Uterine smooth muscle cell (primary cell): ENCODE measurements at places on chromosomes 11 and 22. TPM values are rescaled to one million over a fixed set of nuclear protein-coding genes. Genes with fewer than 3 reads are reported as not detected.

The LARGE1 gene
- total RNA-seq, result 27.2 and 41.1 TPM in 2 replicates

The HBD gene
- total RNA-seq, result 0.25 and 0.77 TPM in 2 replicates

The FADS3 gene
- total RNA-seq, result 55.4 and 117 TPM in 2 replicates

The VSIG2 gene
- 0.22 and 0.50 TPM in 2 replicates for total RNA-seq

The SEPTIN3 gene
- under 0.01 and 0.37 TPM in 2 replicates for total RNA-seq

The MAP6 gene
- 1.1 and 1.3 TPM in 2 replicates for total RNA-seq

The SCUBE1 gene
- total RNA-seq, result not detected in 2 replicates
